ENCODE measurements at places on chromosomes 4 and X. TPM values are rescaled to one million over a fixed set of nuclear protein-coding genes. Genes with fewer than 3 reads are reported as not detected.
A peak's percentile ranks its signal among the peaks of the same experiment; 100 is the strongest.

DNA sequence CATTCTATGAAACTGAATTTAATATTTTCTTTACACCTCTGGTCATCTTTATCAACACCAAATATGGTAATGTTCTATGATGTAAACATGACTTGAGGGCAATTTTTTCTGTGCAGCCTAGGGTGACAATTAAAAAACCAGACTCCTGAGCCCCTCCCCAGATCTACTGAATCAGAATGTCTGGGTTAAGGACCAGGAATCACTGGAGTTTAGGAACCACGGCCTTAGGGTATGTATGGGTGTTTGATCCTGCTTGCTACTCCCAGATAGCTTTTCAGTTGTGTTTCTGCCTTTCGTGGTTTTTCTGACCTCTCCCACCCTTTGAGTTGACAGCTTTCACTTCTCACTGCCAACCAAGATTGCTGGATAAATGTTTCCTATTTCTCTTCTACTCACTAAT lies 332.2 kb downstream of the DHX15 start:
- peaks cover 4% of the 10 kb centered on the region for H3K27me3 ChIP-seq
- no peak overlapping the region for H3K27ac ChIP-seq
- no peaks in the 10 kb centered on the region for H3K4me1 ChIP-seq
- H3K4me3 ChIP-seq: no peak overlapping the region
- DNase-seq: no peak
- H3K36me3 ChIP-seq: no peaks in the 10 kb centered on the region

DNA sequence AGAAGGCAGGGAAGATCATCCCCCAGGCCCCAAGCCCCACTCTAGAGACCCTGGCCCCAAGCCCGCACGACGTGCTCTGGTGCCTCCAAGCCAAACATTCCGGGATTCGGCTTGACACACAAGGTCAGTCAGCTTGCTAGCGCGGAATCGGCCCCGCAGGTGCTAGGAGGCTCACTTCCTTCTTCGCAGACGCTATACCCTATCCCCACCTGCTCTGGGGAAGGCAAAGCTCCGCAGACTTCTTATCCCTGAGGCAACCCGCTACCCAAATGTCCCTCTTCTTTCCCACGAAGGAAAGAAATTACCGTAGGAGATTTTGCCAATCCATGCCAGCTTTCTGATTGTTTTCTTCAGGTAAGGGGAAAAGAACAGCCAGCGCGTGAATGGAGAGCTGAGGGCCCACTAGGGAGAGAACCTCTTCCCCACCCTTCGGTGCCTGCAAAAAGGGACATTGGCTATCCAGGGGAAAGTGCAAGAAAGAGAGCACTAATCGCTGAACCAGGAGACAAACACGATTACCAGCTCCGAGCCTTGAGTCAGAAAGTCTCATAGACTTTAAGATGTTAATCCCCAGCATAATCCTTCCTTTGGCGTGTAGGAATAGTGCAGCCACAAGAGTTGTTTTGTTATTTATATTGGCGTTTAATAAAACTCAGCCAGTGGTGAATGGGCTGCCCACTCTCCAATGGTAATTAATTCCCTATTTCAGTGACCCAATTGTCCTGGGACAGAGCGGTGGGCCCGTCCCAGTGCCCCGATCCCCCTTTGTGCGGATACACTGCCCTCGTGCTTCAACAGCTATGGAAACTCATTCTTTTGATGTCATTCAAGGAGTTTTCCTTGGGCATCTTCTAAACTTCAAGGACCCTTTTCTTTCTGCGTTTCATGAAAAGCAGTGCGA lies 5.4 kb upstream of the NEUROG2 start:
- H3K4me3 ChIP-seq: no peak overlapping the region
- peaks cover 25% of the 10 kb centered on the region for H3K27me3 ChIP-seq
- DNase-seq: peak; percentile 23

GRCh38 chr4:184282251-184282713 lies 64.6 kb upstream of the ENPP6 start:
- H3K27ac ChIP-seq: no peak overlapping the region
- peak; percentile 8 for DNase-seq
- no peak overlapping the region for H3K4me3 ChIP-seq
- H3K27me3 ChIP-seq: no peaks in the 10 kb centered on the region

DNA sequence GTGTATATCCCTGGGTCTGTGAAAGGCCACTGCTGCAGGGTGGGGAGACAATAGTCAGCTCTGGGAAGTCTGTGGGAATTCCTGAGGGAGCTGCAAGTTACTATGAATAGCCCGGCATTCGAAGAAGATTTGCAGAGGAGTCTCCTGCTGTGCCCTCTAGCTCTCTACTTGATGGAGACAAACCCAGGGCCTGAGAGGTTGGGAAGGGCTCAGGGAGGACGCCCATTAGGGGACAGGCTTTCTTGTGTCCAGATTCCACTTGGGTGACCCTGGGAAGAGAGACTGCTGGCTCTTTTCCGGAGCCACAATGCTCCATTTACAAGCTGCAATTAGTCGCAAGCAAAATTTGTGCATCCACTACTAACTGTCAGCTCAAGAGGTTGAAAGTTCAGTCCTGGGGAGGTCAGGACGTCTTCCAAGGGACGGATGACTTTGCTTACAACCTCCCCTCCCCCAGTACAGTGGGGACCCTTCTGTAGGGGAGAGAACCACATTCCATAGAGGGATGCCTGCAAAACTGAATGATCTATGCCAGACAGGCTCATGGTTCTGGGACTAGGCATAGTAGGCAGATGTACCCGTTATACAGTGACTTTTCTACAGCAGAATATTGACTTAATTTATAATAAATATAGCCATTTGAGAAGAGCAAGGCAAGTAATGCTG lies 48.2 kb upstream of the PHOX2B start:
- no peak for DNase-seq
- no peak overlapping the region for H3K27ac ChIP-seq
- no peaks in the 10 kb centered on the region for H3K36me3 ChIP-seq
- H3K4me3 ChIP-seq: no peak overlapping the region
- no peaks in the 10 kb centered on the region for H3K27me3 ChIP-seq

DNA sequence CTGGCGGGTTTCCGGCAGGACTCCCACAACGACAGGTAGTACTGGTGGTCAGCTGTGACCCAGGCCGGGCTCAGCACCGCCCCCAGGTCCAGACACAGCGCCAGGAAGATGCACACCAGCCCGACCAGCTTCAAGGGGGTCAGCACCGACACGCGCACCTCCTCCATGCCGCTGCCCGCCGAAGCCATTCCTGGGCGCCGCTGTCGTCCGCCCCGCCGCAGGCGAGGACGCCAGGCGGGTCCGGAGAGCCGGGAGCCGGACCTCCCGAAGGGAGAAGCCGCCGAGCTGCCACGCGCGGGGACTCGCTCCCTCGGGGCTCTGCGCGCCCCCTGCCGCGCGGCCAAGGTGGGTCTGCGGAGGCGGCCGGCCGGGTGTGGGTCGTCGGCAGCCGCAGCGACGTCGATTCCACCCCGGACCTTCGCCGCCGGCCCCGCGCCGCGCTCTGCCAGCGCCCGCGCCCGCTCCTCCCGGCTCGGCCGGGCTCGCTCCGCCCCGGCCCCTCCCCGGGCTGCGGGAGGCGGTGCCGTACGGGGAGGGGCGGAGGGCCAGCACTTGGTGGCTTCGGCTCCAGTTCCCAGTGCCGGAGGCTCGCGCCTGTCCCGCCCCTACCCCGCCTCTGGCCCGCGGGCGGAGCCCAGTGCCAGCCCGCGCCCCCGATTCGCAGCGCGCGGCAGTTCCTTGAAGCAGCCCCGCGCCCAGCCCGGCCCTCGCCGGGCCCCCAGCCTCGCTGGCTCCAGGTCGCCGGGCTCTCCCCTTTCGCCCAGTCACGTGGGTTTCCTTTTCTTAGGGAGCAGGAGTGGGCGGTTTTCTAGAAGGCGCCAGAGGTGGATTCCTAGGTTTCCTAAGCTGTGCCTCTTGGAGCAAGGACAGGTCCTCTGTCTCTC lies at the start of gene TMEM47:
TMEM47 (minus strand) TSS at position 444 of the 884 bp plus-strand sequence; CDS start at position 188, 256 bp downstream.
- no peaks in the 10 kb centered on the region for H3K4me1 ChIP-seq
- DNase-seq: no peak
- no peak within 1 kb of the TSS for H3K27ac ChIP-seq
- no peak within 1 kb of the TSS for H3K4me3 ChIP-seq
- no peaks in the 10 kb centered on the region for H3K36me3 ChIP-seq

GRCh38 chrX:21632027-21632426 lies 26.1 kb downstream of the KLHL34 start:
- no peaks in the 10 kb centered on the region for H3K36me3 ChIP-seq
- no peak overlapping the region for H3K27ac ChIP-seq
- no peaks in the 10 kb centered on the region for H3K27me3 ChIP-seq
- no peak for DNase-seq
- no peaks in the 10 kb centered on the region for H3K4me1 ChIP-seq

ADH1C gene
- total RNA-seq: not detected

SYN1 gene
- 0.65 TPM for total RNA-seq

ANXA10 gene
- not detected for total RNA-seq

Measured in naive thymus-derived CD4-positive, alpha-beta T cell (primary cell).